Stimulated activated CD4-positive, alpha-beta T cell treated with anti-CD3 and anti-CD28 coated beads, Interleukin-1b, Interleukin-23, amount 100 ng/mL, for 24 hours (primary cell): ENCODE measurements at places on chromosomes 6 and 20.
A peak's percentile ranks its signal among the peaks of the same experiment; 100 is the strongest.

DNA sequence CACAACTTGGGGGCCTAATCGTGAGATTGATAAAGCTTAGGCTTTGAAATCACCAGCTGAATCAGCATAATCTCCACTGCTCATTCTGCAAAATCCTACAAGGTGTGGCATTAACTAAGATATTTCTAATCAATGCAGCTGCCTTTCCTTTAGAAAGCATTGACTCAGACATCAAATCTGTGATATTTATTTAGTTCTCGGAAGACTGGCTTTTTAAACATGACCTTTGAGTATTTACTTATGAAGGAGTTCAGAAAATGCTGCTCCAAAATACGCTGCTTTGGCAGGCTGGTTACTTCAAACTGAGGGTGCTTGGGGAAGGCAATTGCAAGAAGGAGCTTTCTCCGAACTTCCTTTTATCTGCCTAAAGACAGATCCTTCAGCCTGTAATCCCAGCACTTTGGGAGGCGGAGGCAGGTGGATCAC lies 23.7 kb upstream of the FUCA2 start:
- DNase-seq = no peak

GRCh38 chr20:11302436-11302835 lies 615.3 kb upstream of the BTBD3 start:
- DNase-seq = no peak

DNA sequence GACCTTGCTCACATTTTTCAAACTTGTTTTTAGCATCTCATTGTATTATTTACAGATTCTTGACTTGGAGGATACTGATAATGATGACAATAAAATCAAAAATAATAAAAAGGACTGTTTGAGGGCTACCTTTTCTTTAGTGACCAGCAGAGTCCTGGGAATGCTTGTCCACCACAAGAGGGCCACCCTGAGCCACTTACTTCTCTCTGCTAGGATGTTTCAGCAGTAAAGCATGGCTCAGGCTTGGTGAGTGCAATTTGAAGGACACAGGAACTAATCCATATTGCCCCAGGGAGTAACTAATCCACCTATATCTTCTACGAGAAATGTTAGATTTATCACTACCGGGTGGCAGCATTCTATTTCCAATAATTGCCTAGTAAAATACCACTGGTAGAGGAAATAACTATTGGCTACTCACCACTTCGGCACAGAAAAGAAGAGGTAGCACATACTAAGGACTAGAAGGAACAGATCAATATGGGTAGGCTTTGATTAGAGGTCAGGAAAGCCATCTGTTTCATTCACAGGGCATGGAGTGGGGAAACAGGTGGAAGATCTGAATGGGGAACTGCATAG lies 5.8 kb upstream of the KIAA0408 start:
- DNase-seq = peak; percentile 50

- DNase-seq = no peak
These were observed 12.0 kb downstream of the ZCCHC3 start for GRCh38 chr20:309306-309840.

DNA sequence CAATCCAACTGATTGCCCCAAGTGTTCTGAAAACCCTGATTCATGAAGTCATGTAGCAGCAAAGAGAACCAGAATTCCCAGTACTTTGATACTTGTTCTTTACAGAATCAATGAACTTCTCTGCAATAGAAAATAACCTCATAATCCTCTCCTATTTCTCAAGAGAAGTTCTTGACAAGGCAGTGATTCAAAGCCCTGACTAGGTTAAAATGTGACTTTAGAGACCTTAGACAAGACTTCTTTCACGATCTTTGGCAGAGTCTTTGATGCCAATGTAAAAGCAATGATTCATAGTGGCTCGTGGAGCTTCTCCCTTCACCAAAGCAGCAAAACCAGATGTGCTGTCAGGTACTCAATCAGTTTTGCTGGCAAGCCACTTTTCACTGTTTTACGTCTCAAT lies 95.2 kb downstream of the CDK19 start:
- DNase-seq = no peak

GRCh38 chr6:19333936-19334335 lies 503.2 kb upstream of the ID4 start:
- no peak for DNase-seq

- no peak for DNase-seq
These were observed 645.8 kb upstream of the GJE1 start for GRCh38 chr6:141486942-141487341.
